ENCODE measurements at places on chromosomes 5 and 9.
A peak's percentile ranks its signal among the peaks of the same experiment; 100 is the strongest.

DNA sequence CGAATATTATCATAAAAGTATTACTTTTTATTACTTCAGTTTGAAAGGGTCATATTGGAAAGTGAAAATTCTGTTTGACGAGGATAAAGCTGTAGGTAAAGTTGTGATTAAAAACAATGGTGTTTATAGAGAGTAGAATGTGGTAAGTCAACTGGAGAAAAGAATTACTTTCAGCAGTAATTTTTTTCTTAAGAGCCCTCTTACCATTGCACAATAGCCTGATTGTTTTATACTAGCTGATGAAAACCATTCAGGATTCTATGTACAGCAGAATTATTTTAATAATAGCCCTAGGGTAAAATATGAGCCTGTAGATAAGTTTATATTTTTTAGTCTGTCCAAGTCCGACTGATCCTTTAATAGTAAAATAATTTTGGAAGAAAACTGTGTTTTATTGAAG lies 16.6 kb downstream of the CDC42SE2 start:
- no peak for DNase-seq

- no peak for DNase-seq
Observed at GRCh38 chr5:74798977-74799911, 32.2 kb downstream of the NSA2 start.

- no peak for DNase-seq
Observed at GRCh38 chr5:41637424-41637823, 127.0 kb upstream of the PLCXD3 start.

DNA sequence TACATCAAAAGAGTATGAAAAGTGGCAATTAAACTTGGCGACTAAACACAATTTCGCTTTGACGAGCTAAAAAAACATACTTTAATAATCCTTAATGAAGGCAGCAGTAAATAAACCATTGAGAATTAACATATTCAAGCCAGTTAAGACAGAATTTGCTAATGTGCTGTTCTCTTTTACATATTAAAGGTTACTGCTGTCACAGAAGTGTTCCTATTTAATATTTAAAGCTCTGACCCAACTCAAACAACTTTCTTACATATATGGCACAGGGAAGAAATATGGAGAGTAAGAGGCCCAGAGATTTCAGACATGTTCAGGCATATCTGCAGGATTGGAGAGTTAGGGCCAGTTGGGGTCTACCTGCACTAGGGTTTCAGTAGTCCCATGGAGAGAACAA lies 16.7 kb upstream of the DENND4C start:
- DNase-seq: no peak

DNA sequence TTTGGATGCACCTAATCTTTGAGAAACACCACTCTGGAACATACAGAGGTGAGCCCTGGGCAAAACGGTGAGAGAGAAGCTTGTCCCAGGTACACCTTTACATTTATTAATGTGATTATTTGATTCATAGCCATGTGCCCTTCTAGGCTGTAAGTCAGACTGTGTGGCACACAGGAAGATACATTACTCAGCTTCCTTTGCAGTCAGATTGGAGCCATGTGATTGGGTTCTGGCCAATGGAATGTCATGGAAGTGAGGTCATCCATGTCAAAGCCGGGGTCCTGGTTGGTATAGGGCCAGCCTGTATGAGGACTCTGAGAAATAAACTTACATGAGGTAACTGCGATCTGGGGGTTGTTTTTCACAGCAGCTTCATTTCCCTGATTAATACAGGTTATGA lies 106.8 kb upstream of the CD180 start:
- no peak for DNase-seq

DNA sequence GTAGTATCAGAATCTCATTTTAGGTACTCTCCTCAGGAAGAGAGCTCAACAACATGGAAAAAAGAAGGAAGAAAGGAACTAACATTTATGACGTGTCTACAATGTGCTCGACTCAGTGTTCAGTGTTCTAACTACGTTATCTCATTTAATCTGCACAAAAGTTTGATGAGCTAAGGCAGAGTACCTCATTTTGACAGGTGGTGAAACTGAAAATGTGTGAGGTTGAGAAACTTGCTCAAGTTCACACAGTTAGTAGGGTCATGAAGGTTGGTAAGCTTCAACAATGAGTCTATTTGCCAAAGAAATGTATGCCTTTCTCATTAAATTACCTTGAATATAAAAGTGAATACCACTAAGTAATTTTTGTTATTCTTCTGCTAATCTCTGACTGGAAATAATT lies 165.1 kb downstream of the CAAP1 start:
- DNase-seq: no peak

- DNase-seq: peak; percentile 15
Observed at GRCh38 chr9:1604942-1605560, 410.1 kb upstream of the SMARCA2 start.

- DNase-seq: peak; percentile 32
Observed at GRCh38 chr5:58466939-58467338, 7.1 kb upstream of the PLK2 start.
